Non-pigmented ciliary epithelial cell (primary cell): ENCODE measurements at places on chromosomes 4 and X.

- no peak for DNase-seq
These were observed 48.3 kb upstream of the GUCY1A1 start for GRCh38 chr4:155618183-155618838.

DNA sequence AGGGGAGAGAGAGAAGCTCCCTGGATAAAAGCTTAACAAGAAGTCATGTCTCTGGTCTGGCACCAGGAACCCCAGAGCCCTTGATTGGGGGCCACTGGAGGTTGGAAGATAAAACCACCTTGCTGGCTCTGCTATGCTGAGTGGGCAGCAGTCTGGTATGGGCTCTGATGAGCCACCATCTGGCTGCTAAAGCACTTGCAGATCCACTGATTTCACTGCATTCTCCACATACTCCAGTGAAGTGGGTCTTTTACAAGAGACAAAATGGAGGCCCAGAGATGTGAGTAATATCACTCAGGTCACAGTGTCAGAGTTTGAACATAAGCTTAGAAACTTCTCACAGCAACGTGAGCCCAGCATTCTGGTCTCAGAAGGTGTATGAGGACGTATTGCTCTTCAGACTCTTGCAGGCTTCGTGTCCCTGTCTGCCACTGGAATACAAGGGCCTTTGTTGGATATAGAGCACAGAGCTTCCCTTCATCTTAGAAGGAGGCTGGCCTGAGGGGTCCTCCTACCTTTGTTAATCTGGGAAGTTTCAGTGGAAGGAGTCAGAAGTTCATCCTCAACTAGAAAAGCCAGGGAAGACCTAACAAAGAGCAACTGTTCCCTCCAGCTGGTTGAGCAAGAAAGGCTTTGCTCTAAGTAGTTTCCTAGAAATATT, 11.8 kb downstream of the CLDN2 start:
- DNase-seq: no peak

DNA sequence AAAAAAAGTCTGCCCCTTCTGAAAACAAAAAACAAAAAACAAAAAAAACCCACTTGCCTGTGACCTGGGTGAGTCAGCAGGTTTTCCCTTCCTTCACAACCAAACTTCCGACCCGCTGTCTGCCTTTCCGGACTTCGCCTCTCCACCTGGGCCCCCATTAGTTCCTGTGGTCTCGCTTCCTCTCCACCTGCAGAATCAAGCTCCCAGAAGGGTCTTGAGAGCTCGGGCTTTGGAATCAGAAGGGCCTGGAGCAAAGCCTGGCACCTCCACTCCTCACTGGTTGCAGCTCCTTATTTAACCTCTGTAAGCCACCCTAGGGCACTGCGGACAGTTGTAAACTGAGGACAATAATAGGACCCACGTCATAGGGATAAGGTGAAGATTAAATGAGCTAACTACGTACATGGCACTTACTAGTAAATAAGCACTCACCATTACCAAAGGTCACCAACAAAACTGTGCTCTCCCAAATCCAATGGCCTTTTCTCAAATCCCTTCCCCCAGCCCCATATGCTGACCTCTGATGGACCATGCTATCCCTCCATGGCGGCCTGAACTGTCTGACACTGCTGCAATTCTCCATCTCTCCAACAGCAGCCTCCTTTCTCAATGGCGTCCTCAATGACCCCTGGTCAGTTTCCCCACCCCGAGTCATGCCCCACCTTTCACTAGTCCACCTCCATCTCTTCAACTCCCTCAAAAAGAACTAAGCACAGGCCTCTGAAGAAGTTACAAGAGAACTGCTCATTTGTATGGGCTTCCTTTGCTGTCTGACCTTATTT, 64.2 kb downstream of the IRF2 start:
- no peak for DNase-seq

DNA sequence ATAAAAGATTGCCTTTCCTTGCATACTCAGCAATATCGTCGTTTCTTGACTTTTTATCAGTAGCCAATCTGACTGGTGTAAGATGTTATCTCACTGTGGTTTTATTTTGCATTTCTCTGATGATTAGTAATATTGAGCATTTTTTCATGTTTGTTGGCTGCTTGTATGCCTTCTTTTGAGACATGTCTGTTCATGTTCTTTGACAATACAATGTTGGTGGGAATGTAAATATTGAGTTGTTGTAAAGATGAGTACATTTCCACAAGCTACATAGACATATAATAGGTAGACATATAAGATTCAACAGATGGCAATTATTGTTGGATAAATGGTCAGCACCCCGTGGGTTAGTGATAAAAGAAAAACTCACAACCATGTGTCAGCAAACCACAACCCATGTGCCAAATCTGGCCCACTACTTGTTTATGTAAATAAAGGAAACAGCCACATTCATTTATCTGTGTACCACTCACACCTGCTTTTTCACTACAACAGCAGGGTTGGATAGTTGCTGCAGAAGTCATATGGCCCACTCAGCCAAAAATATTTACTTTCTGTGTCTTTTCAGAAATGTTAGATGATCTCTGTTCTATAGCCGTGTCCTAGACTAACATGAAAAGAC, 153.1 kb upstream of the VCX start:
- DNase-seq: no peak

DNA sequence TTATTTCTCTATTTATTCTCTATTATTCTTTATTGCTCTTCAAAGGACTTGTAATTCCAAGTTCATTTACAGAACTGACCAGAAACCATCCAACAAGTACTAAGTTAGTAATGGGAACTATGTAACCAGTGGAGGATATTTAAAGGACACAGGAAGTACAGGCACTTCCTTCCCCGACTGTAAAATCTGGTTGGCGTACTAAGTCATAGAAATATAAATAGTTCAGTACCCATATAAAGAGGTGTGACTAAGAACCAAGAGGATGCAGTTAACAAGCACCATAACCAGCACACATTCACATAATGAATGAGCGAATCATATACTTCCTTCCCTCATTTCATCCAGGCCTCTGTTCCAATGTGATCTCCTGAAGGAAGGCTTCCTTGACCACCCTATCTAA, 3.6 kb upstream of the EIF4E start:
- DNase-seq: no peak
